ENCODE measurements at places on chromosomes 12 and 14.

DNA sequence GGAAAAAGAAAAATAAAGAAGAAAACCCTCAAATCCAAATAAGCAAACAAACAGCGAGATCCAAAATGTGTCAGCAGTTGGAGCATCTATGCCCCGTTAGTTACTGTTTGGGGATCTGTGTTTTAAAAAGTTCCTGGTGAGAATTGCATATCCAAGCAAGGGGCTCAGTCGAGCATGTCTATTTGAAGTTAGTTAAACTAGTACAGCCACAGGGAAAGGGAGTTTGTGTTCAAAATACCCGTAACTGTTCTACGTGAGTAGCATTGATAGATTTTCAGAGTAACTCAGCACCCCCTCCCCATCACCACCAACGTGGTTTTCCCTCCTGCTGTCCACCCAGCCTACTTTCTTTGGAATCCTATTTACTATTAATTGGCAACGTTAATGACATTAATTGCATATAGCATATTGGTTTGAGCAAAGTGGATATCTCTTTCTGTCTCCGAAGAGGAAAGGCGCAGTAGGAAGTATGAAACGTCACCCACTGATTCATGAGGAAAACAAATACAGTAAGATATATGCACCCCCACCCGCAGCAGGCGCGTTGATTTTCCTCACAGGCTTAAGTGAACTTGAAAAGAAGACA lies 1.5 kb downstream of the NPAS3 start:
- no peak for DNase-seq

- no peak for DNase-seq
These were observed 2.3 kb downstream of the CLECL1 start for GRCh38 chr12:9730591-9730990.

GRCh38 chr14:97975962-97976361 lies 1178.8 kb downstream of the VRK1 start:
- DNase-seq = peak; percentile 39

DNA sequence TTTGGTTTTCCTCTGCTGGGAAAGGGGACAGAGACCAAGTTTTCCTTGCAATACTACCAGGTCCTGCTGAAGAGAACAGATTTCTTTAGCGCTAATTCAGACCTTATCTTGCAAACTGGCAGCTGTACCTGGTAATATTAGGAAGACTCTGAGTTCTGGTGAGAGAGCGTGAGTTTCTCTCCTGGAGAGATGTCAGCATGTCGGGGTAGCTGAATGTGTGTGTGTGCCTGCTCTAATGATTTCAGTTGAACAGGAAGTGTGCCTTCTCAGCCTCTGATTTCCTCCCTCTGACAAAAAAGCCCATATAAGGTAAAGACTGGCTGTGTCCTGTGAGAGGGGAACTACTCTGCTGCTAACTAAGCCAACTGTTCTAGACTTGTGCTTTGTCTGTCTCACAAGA lies 10.3 kb upstream of the ERP27 start:
- DNase-seq = peak; percentile 88

Data from CD4-positive, alpha-beta T cell treated with Interleukin-15 for 4 hours (primary cell).